ENCODE measurements at places on chromosomes 4 and X.

DNA sequence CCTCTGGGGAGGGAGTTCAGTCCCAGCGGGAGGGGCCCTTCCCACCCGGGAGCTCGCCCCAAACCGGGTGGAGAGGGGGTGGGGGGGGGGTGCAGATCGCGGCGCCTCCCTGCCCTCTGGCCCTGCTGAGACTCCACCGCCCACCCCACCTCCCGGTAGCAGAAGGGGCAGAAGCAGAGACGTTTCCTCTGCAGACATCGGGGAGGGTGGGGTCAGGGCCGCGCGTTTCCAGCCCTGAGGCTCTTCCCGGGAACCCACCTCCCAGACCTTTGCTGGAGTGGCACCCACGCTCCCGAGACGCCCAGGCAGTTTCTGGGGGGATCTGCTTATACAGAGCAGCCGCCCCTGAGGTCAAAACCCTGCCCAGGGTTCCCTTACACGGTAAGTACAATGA, 30.2 kb downstream of the CPLX1 start:
- no peak for DNase-seq

DNA sequence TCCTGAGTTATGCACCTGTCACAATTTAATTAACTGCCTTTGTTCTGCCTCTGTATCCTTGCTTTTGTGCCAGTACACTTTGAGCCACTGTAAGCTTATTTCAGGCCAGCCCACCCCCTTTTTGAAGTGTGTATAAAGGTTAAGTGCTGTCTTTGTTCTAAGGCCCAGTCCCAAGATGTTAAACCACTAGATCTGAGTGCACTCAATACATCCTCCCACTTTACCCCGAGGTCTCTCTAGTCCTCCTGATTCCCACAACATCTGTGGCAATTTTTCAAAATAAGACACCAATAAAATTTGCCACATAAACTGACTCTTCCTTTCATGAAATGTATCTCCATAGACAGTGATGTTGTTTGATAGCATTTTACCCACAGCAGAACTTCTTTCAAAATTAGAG, 124.1 kb upstream of the SPIN4 start:
- DNase-seq, result no peak

DNA sequence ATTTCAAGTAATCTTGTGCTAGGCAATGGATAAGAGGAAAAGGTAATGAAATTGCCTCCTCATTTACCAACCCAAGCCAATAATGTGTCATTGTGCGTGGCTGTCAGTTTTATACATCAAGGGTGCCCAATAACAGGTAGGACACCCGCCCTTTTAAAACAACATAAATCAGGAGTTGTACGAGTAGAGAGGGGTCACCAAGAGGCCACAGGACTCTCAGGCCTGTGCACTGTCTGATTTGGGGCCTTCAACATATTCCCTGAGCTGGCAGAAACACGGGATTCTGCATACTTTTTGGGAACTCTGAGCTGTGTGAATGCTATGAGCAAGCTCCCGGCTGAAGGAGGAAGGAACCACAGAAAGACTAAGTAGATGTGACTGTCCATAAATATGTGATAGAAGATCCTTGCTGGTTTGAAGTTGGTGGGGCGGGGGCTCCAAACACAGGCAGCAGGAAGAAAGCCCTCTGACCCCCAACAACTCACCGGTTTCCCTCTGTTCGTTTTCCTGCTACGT, 82.7 kb upstream of the MAML3 start:
- DNase-seq, result no peak

DNA sequence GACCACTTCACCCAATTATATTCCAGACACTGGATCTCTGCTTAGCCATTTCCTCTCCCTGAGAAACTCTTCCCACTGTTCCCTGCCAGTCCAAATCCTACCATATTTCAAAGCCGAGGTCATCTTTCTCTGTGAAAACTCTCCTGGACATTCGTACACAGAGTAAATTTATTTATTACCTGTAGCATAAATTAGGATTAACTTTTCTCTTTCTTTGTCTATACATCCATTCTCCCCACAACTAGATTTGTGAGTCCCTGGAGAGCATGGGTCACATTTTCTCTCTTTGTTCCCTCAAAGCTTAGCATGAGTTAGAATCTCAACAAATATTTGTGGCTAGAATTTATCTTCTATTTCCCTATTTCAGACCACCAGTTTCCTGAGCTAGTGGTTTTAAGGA, 27.8 kb upstream of the SMIM10 start:
- no peak for DNase-seq

- DNase-seq, result no peak
Measured at GRCh38 chr4:139665079-139665689, 435 bp upstream of the MGST2 start.

DNA sequence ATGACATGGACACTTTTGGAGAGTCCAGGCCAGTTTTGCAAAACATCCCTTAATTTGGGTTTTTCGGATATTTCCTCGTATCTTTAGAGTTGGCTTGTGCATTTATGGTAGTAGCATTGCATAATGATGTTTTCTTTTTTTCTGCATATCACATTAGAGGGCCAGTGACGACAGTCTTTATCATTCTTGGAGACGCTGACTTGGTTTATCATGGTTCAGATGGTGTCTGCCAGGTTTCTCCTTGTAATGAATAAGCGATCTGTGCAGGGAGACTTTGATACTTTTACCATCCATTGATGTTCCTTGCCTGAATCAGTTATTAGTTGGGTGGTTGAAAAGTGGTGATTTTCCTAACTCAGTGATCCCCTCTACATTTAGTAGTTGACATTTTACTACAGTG, 46.6 kb downstream of the KIAA0232 start:
- no peak for DNase-seq

DNA sequence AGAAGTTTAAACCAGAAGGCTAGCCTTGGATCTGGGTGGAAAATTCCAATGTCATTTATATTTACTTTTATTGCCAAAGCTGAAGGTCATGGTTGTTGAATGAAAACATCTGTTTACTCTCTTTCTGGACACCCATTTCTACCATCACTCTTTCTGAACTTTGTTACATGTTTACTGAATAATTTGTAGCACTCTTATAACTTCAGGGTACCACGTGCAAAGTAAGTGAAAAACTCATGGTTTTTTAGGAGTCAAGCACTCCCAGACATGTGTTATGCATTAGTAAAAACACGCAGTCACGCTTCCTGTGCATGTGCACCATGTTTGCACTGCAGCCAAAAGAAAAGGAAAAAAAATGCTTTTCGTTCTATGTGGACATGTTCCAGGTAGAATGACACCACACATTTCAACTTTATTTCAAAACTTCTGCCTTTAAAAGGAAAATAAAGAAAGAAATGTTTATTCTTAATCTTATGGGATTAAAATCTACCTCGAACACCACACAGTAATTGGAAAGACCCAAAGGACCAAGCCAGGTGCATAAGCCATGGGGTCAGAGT, 31.4 kb upstream of the ADH1C start:
- no peak for DNase-seq

DNA sequence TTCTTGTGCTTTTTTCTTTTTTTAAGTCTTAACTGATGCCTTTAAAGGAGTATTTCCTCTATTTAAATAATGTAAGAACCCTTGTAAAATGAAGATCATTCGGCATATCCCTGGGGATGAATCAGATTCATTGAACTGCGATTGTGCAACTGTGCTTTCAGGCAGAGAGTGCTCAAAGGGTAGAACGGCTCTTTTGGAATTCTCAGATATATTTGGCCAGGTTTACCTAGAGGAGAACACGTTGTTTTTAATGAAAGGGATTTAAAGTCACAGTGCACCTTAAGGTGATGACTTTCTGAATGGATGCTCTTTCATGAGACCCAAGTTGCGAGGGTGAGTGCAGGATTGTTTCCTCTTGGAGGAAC, 51.6 kb upstream of the ELOVL6 start:
- DNase-seq, result peak; percentile 88

- no peak for DNase-seq
Measured at GRCh38 chrX:21929209-21929608, 11.3 kb upstream of the SMS start.

- no peak for DNase-seq
Measured at GRCh38 chrX:67724359-67725110, 180.7 kb downstream of the AR start.

DNA sequence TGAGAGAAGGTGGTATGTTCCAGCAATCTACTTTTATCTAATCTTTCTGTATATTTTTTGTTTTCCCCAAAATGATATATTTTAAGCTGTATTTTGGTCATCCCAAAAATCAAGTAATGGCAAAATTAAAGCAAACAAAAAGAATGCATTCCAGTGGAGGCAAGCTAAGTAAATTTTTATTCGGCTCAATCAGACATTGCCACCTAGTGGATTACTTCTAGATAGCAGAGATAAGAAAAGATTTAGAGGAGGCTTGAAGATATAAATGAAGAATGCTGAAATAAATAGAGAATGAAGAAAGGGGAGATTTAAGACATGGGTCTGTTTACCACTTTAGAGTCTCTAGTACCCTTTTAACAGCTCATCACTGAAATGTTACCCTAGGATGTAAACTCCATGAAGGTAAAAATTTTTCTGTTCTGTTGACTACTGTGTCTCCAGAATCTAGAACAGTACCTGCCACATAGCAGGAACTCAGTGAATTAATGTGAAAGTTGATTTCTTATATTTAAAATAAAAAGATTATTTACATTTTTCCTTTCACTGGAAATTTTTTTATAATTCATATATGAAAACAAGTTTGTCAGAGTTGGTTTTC, 110.9 kb upstream of the ANK2 start:
- peak; percentile 60 for DNase-seq

DNA sequence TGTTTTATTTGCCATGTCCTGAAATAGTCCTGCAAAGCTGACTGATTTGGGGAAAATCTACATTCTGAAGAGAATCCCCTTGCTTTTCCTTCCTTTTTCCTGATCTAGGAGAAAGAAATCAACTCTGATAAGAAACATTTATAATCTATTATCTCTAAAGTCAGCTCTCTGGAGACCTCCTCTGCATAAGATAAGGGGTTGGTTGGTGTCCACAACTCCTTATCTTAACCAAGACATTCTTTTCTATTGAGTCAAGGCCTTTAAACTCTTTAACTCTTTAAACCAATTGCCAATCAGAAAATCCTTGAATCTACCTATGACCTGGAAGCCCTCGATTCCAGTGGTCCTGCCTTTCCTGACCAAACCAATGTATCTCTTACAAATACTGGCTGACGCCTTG, 373.6 kb upstream of the RASGEF1B start:
- DNase-seq, result no peak

GRCh38 chr4:70601422-70602039, 9.5 kb downstream of the AMBN start:
- DNase-seq, result peak; percentile 78

- DNase-seq, result no peak
Measured at GRCh38 chrX:17829566-17829965, 31.5 kb downstream of the RAI2 start.

DNA sequence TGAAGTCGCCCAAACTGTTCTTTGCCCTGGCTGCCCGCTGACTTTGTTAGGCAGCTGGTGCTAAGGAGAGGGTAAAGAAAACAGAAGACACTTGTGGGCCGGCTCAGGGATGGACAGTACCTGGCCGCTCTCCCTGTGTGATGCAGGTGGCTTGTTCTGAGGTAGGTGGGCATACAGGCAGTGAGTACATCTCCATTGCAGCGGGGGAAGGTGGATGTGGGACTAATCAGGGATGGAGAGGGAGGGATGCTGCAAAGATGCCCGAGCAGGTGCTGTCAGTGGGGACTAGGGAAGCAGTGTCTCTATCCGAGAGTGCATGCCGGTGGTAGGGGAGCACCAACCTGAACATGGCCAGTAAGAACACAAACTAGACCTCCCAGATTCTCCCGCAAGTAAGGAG, 67.0 kb downstream of the SORBS2 start:
- DNase-seq, result no peak

All from renal cortical epithelial cell (primary cell).